ENCODE measurements at places on chromosomes 4 and X.
A peak's percentile ranks its signal among the peaks of the same experiment; 100 is the strongest.

DNA sequence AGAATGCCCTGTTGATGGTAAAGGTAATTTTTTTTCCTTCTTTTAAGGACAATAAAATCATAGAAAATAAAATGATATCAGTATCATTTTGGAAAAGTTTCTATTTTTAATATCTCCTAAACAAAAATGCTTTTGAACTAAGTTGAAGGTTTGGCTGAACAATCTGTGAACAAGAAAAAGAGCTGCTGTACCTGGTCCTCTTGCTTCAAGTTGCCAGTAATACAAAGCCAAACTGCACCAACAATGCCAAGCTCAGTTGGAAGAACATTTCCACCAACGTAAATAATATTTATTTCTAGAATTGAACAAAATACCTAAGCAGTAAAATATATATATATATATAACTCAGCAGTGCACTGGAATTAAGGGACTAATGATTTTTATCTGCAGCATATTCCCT, 132.8 kb downstream of the CAMK2D start:
- DNase-seq = no peak
- peaks cover 11% of the 10 kb centered on the region for H3K36me3 ChIP-seq
- H3K27me3 ChIP-seq = no peaks in the 10 kb centered on the region
- H3K27ac ChIP-seq = no peak overlapping the region

DNA sequence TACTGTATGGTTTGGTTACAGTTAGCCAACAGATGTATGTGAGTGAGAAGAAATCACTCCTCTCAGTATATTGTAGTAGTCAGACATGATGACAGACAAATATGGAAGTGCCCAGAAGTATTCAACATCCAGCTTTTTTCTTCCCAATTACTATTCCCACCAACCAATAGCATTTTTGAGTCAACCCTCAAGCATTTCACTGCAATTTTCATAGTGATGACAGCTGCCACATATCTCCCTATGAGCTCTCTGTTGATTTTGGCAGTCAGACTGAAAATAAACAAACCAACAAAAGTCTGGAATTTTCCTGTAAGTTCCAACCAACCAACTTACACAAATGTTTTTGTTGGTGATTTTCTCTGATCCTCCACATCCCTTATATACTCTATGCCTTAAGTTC, 8.2 kb upstream of the TRAM1L1 start:
- peak overlapping the region; percentile 70 for H3K27ac ChIP-seq
- H3K4me3 ChIP-seq = no peak overlapping the region
- H3K36me3 ChIP-seq = no peaks in the 10 kb centered on the region

DNA sequence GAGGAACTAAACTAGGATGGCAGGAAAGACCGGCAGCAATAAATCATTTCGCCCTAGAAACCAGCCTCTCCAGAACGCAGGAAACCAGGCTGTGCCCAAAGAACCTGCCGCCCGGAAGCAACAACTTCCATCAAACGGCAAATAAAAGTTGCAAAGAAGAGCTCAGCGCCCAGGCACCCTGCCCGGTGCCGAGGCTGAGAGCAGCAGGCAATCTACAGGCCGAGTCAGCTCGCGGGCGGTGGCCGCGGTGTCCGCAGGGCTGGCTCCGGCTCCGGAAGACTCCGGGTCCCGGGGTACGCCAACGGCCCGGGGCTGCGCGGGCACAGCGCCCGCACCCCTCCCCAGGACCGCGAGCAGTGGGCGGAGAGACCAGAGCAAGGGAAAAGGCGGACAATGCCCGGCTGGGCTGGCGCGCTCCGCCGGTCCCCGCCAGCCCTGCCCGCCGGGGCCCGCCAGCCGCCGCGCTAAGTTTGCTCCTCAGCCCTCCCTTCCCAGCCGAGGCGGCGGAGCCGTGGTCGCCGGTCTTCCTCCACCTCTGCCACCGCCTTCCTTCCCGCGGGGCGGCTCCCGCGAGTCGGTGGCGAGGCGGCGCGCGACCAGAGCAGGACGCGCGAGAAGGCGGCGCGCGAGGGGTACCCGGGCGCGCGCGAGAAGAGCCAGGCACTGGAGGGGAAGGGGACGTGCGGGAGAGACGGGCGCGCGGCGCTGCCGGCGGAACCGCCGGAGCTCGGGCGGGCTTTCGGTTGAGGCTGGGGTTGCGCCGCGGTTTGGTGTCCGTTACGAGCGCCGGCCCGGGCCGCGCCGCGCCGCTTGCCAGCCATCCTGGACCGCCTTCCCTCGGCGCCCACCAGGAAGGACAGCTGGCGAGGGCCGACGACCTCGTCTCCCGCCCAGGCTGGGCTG, 733 bp downstream of the FRYL start:
- H3K27ac ChIP-seq = peak overlapping the region; percentile 90
- no peaks in the 10 kb centered on the region for H3K36me3 ChIP-seq
- H3K27me3 ChIP-seq = no peaks in the 10 kb centered on the region

- peaks cover 16% of the 10 kb centered on the region for H3K4me1 ChIP-seq
- H3K27me3 ChIP-seq = no peaks in the 10 kb centered on the region
- no peaks in the 10 kb centered on the region for H3K36me3 ChIP-seq
- no peak overlapping the region for H3K27ac ChIP-seq
- no peak for DNase-seq
- H3K4me3 ChIP-seq = no peak overlapping the region
Measured at GRCh38 chr4:29277381-29277780, 1442.8 kb upstream of the PCDH7 start.

GRCh38 chrX:28582511-28582910, 4.7 kb upstream of the IL1RAPL1 start:
- peaks cover 2% of the 10 kb centered on the region for H3K4me1 ChIP-seq
- peaks cover 9% of the 10 kb centered on the region for H3K27me3 ChIP-seq
- H3K27ac ChIP-seq = no peak overlapping the region
- H3K4me3 ChIP-seq = no peak overlapping the region

DNA sequence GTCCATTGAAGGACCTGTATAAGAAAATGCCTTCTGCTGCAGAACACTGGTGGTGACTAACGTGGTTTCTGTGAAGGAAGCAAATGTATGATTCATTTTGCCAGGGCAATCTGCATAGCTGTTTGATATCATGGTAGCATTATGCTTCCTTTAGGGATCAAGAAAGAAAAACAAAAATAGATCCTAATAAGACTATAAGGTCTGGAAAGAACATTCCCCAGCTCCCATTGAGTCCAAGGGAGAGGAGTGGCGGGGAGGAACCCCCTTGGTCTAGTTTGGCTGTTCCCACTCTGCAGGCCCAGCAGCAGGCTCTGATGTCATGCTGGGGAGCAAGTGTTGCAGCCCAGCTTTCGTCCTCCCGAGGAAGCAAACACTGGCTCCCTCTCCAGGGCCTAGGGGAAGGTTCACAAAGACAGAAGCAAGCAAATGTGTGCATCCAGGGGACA, 154.5 kb upstream of the GALNT7 start:
- H3K4me3 ChIP-seq = no peak overlapping the region
- peak overlapping the region; percentile 40 for H3K27ac ChIP-seq
- no peaks in the 10 kb centered on the region for H3K36me3 ChIP-seq
- peaks cover 15% of the 10 kb centered on the region for H3K4me1 ChIP-seq
- no peak for DNase-seq

- H3K4me3 ChIP-seq = peak overlapping the region; percentile 68
- H3K36me3 ChIP-seq = no peaks in the 10 kb centered on the region
- H3K27me3 ChIP-seq = peaks cover 91% of the 10 kb centered on the region
- peaks cover 14% of the 10 kb centered on the region for H3K4me1 ChIP-seq
- H3K27ac ChIP-seq = no peak overlapping the region
- DNase-seq = no peak
Measured at GRCh38 chr4:105896984-105897775, 1.9 kb downstream of the NPNT start.

DNA sequence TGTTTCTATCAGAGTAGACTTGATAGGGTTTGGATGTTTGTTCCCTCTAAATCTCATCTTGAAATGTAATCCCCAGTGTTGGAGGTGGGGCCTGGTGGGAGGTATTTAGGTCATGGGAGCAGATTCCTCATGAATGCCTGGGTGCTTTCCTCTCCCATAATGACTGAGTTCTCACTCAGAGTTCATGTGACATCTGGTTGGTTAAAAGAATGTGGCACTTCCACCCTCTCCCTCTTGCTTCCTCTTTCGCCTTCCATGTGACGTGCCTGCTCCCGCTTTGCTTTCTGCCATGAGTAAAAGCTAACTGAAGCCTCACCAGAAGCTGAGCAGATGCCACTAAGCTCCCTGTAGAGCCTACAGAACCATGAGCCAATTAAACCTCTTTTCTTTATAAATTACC, 47.3 kb upstream of the SRPX start:
- no peak overlapping the region for H3K27ac ChIP-seq
- no peak for DNase-seq
- H3K4me1 ChIP-seq = peaks cover 28% of the 10 kb centered on the region
- no peaks in the 10 kb centered on the region for H3K36me3 ChIP-seq
- no peaks in the 10 kb centered on the region for H3K27me3 ChIP-seq
